Activated CD4-positive, CD25-positive, alpha-beta regulatory T cell treated with anti-CD3 and anti-CD28 coated beads, Interleukin-2, amount 50 U/mL, for 24 hours (primary cell): ENCODE measurements at places on chromosomes 3 and 15.

GRCh38 chr15:64571857-64572291 lies 111.5 kb downstream of the ZNF609 start:
- no peak for ATAC-seq

GRCh38 chr3:147615035-147615434 lies 205.9 kb downstream of the ZIC1 start:
- ATAC-seq: no peak

GRCh38 chr3:6622260-6622659 lies 238.7 kb upstream of the GRM7 start:
- no peak for ATAC-seq

DNA sequence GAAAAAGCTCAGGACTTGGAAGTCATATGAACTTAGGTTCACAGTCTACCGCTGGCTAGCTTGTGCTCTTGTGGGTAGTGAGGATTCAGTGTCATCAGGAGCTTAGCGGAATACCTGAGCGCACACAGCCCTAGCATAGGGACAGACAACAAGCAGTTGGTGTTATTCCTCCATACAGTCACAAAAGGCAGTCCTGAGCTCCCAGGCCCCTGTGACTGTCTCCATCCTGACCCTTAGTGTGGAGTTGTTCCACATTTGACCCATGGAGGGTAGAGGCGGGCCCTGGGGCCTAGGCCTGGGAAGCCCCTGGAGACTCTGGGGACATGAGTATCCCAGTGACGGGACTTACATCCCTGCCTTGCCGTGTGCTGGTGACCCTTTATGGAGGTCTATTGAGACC lies 131.5 kb upstream of the PLXNA1 start:
- ATAC-seq: no peak

- ATAC-seq: no peak
These were observed 236.9 kb upstream of the IL12A start for GRCh38 chr3:159751752-159752151.

DNA sequence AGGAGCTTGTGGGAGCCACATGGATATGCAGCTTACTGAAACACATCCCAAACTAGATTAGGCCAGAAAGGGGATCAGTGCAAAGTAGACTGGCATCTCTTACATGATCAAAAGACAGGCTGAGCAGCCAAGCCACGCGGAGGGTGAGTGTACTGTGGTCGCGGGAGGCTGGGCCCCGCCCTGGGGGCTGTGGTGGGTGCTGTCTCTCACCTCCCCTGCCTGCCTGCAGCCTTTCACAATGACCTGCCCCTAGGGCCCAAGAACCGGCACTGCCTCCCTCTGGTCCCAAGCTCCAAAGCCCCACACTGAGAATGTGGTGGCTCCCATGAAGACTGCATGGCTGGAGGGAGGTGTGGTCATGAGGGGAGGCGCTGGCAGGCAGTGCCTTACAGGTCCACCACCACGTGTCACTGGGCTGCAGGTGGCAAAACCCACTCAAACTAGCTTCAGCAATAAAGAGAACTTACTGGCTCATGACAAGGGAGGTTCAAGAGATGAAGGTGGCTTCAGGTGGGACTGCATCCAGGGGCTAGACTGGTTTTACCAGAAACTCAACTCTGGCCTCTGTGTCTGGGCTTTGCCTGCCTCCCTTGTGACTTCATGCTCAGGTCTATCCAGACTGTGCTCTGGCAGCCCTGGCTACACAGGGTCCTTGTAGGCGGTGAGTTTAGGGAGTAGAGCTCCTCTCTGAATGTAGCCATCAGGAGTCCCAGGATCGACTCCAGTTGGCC lies 27.4 kb upstream of the PLXND1 start:
- ATAC-seq: no peak
